ENCODE measurements at places on chromosomes 3 and 15.

- DNase-seq = peak; percentile 94
These were observed 62.7 kb downstream of the ASTE1 start for GRCh38 chr3:130963878-130964277.

- DNase-seq = no peak
These were observed 539.0 kb upstream of the PPP2R3A start for GRCh38 chr3:135426508-135426907.

GRCh38 chr15:47135267-47135666, 582.0 kb upstream of the SEMA6D start:
- DNase-seq = no peak

- no peak for DNase-seq
These were observed 25.6 kb upstream of the LARS2 start for GRCh38 chr3:45362758-45363157.

DNA sequence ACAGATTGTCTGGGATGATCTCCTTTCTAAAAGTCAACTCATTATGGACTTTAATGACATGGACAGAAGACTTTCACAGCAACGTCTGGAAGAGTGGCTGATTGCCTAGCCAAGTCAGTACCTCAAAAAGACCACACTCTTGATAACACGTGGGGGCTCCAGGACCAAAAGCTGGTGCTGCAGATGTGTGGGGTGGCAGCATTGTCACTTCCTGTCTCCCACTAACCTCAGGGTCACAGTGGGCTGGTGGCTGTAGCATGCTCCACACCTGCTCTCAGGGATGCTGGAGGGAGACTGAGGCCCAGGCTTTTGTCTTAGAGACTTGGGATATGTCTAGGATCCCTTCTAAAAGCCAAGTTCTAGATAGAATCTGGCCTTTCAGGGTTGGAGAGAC, 118.1 kb downstream of the APBA2 start:
- no peak for DNase-seq

GRCh38 chr3:10443272-10444109, 61.9 kb downstream of the ATP2B2 start:
- DNase-seq = no peak

DNA sequence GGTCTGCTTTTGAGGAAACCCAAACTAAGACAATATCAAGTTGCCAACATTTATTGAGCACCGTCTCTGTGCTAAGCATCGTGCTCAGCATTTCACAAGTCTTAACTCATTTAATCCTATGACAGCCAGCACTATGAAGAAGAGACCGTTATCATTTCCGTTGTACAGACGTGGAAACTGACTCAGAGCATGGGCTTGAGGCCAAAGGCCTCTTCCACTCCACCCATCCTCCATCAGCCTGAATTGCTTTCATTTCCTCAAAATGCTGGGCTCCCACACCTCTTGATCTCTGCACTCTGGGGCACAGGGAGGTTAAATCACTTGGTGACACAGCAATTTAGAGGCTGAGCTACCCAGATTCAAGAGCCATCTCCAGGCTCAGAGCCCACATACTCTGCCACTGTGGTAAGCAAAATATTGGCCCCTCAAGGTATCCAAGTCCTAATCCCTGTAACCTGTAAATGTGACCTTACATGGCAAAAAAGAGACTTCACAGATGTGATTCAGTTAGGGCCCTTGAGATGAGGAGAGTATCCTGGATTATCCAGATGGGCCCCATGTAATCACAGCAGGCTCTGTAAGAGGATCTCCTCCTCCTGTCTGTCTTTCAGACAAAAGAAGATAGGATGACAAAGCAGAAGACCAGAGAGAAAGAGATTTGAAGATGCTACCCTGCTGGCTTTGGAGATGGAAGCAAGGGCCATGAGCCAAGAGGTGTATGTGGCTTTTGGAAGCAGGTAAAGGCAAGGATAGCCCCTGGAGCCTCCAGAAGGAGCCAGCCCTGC, 24.3 kb upstream of the FLNB start:
- peak; percentile 94 for DNase-seq

DNA sequence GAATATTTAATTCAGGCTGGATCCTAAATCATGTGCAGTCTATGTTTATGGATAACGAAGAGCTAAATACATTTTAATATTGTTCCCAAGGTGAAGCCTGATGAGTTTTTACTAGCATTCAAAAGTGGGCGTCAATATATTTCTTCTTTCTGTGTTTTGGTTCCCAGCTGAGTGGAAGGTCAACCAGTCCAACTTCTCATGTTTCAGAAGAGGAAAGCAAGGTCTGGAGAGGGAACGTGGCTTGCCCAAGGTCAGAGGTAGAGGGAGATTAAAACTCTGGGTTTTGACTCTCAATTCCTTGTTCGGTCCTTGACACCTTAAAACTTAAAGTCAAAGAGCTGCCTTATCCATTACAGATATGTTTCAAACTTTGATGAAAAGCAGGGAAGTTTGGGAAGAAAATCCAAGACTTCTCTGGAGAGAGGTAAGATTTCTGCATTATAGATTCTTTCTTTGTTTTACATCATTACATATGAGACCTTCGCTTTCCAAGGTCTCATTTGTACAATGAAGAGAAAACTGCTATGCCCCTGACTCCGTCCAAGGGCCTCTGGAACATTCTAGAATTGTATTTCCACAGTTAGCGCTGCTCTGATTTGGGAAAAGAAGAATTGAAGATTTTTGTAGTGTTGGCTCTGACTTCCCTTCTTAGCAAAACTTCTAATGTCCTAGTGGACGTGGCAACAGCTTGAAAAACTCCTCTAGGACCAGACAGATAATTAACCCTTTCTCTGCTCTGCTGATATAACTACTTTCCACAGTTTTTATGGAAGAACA, 57.7 kb upstream of the HES1 start:
- DNase-seq = no peak

DNA sequence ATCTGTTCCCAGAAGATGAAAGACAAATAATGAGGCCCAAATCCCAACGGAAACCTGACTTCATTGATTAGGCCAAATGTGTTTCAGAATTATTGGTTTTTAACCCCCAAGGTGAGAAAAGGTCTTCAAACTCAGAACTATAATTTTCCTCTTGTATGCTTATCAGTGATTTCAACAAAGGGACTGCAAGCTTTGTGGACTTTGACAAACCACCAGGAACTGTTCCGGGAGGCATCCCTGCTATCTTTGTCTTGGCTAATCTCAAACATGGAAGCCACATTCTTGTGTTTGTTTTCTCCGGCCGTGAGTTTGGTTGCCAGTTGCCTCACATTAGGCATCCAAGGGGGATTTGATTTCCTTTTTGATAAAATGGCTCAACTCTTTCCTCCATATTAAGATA, 19.5 kb downstream of the ARHGEF3 start:
- no peak for DNase-seq

- DNase-seq = no peak
These were observed 6.3 kb downstream of the ANPEP start for GRCh38 chr15:89808160-89808870.

GRCh38 chr3:58119186-58119585, 91.6 kb downstream of the DNASE1L3 start:
- no peak for DNase-seq

GRCh38 chr3:139044366-139045210, at the start of gene PRR23C:
PRR23C (minus strand) TSS chr3:139044892; CDS start chr3:139044620, 272 bp downstream.
- no peak for DNase-seq

DNA sequence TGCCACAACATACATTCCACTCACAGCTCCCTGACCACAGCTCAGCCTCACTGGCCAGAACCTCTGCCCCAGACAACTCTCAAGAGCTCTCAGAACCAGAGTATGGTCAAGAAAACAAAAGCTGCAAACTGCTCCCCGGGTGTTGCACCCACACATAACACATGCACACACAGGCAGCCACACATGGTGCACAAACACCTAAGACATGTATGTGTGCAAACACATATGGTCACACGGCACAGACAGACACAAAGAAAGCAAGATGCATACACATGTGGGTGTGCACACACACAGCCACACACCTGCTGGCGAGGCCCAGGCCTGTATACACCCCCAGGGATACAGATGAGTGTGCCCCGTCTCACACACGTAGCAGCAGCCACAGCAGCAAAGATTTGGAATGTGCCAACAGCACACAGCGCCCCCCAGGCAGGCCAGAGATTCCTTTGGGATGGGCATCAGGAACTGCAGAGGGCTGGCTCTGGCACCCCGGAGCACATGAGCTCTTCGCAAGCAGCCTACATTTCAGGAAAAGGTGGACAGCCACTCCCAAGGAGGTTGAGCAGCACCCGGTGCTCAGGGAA, 6.6 kb downstream of the KLF15 start:
- no peak for DNase-seq

DNA sequence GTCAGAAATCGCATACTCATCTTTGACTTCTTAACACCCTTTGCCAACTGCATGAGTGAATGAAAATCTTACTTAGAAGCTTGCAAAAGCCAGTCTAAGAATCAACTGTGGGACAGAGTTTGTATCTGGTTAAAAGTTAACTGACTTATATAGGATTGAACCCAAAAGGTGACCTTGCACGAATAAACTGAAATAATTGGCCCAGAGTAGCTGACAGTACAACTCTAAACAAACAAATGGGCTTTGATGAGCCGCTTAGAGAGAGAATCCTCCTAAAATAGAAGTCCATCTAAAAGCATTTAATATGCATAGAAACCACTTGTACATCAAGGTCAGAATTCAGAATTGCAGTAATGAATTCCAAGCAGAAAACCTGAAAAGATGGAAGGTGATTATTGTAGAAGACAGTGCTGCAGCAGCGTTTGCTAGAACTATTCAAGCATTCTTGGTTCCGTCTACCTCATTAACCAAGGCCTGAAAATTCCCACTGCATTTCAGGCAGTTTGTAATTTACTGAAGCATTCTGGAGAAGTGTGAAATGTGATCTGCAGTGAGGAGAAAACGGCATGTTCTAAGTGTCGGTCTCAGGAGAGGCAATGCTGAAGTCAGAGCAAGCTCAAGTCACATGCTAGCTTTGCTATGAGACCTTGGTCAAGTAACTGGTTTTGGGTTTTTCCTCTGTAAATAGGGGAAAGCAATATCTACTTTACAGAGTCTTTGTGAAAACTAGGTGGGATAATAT, 103.7 kb downstream of the CADPS start:
- DNase-seq = no peak

DNA sequence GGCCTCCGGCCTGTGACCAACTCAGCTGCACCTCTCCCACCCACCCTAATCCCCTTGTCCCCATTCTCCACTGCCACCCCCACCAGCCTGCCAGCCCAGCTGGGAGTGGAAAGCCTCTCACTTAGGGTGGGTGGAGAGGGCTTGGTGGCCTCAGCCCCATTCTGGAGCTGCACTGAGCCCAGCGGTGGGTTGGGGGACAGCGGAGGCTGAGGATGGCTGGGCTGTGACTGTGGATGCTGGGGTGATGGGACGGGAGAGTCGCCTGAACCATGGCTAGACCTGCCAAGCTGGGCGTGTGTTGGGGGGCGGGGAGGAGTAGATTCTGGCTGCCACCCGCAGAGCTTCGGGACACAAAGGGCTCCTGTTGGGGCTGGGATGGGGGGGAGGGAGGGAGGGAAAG, 1.8 kb downstream of the CLCN2 start:
- DNase-seq = no peak

DNA sequence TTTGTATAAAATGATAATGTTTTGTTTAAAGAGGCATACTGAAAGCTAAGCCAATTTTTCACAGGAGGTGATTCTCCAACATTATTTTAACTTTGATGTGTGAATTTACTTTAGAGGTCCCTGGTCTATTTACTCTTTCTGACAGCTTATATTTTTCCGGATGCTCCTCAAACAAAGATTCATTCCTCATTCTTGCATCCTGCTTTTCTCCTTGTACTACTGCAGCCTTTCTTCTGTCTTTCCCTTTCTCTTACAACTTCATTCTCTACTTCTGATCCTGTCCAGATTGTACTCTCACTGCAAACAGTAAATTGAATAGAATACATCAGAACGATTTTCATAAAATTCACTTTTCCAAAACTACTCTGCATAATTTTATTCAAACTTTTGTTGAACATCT, 5.1 kb downstream of the NPTN start:
- DNase-seq = no peak

- DNase-seq = no peak
These were observed 32.0 kb downstream of the KLHL25 start for GRCh38 chr15:85762756-85763127.

DNA sequence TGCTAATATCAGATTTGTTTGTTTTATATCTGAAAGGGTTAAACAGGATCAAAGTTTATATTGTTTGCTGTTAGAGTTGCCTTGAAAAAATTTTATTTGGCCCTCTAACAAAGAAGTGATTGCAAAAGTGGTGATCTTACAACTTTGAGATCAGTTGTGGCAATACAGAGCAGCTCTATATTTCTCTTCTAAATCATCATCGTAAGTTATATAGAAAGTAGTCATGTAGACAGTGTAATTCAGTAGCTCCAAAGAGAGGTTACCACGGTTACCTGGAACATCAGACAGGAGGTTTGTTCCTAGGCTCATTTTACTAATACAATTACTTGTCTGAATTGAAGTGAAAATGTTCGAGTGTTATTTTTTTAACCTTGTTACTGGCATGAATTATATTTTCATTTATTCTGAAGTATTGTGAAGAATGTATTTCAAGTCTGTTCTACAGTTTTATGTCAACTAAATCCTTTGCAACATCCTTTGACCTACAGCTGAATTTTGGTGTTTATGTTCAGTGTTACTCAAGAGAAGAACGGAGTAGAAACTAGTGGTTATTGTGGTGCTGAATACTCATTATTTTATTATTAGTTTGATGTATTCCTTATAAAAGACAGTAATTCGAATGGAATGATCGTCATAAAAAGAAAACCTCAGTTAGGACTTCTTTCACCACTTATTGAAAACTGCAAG, 214.2 kb downstream of the NAALADL2 start:
- no peak for DNase-seq

GRCh38 chr3:5186089-5186857, 1.2 kb upstream of the EDEM1 start:
- no peak for DNase-seq

All from fibroblast of skin of back (primary cell).